ENCODE measurements at places on chromosomes 7 and 10.

DNA sequence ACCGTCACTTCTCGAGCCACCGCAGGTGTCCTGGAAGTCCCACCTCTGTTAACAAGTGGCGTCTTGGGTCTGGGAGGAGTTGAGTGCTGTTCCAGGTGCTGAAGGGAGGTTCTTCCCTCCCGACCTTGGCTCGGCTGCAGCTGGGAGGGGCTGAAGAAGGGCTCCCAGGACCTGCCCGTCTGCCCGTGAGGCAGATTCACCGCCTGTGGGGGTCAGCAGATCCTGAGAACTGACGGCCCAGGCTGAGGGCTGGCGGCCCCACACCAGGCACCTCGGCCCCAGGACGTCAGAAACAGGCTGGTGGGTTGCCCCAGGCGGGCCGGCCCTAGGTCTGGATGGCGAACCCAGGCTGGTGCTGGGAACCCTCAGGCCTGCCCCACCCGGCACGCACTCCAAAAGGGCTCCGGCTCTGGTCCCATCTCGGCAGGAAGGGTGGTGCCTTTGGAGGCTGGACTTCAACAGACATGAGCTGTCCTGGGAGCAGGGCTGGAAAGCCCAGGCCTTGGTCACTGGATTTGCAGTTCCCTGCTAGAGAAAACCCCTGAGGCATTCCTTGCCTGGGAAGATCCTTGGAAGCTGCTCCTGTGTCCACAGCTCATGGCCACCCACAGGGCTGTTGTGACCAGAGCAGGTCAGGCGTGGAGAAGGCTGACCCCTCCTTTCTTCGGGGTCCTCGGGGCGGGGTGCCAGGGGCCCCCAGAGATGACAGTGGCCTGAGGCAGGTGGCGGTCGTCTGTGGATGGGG is 42.6 kb upstream of the CFAP46 start:
- no peak for DNase-seq

DNA sequence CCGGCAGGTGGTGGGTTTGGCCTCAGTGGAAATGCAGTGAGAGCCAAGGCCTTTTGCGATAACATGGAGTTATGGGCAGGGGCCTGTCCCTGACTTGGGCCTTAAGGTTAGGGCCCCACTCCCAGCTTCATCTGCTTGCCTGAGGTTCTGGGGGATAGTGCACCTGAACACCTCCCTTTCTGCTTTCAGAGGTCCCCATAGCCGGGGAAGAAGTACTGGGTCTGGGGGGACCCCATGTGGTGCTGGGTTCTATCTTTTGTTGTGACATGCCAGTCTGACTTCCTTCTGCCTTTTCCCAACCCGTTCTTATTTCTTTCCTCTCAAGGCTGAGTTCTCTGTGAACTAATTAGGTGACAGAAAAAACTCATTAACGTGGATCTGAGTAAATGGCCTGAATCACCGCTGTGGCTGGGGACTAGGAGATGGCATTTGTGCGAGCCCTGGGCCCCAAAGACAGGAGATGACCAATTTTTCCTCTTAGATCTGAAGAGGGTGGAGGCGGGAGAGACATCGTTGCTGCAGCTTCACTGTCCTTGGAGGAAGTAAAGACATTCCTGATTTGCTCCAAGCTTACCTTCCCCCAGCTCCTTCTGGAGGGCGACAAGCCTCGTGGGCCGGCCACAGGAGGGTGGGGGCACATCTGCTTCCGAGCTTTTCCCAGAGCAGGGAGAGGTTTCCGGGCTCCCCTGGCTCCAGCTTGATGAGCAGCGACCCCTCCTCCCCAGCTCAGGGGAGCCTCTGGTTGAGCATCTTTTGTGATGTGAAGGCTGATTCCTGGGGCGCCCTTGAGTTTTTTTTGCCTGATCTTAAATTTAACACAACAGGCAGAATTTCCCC is 2.0 kb downstream of the AGAP3 start:
- no peak for DNase-seq

- peak; percentile 86 for DNase-seq
These were observed 194.3 kb downstream of the ZMYND11 start for GRCh38 chr10:329361-330099.

DNA sequence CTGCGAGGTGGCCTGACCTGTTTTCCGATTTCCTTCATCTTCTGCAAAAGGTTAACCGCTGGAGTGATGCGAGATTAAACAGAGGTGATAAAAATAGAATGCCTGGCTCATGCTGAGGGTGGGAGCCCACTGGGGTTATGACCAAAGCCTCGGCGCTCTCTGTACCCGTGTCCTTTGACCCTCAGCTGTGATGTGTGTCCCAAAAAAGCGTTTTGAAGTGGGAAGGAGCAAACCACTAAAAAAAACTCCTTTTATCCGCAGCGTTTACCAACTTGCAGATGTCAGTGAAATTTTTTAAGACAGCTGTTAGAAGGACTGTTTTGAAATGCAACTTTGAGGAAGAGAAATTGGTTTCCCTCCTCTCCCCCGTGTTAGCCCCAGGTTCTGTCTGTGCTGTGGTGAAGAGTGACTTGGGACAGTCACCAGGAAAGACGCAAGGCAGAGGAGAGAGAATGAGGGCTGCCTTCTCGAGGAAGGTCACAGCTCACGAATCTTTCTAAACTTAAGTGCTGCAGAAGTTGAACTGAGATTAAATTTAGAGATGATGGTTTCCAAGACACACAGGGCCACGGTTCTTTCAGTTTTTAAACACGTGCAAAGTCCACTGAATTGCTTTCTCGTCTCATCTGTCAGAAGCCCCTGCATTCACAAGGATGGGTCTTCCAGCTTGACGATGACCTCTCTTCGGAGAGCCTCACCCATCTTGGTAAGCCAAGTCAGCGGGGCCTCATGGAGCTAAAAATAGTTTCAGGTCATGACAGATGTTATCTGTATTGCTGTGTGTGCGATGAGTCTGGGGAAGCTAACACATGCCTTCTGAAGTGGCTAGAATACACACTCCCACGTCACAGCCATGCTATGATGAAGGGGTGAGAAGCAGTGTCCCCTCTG is 27.6 kb downstream of the AMZ1 start:
- no peak for DNase-seq

All from skeletal muscle cell (primary cell).